ENCODE measurements at places on chromosomes 11 and 22.
A peak's percentile ranks its signal among the peaks of the same experiment; 100 is the strongest.

- DNase-seq, result no peak
Observed at GRCh38 chr11:1059759-1060158, 14.9 kb upstream of the MUC2 start.

DNA sequence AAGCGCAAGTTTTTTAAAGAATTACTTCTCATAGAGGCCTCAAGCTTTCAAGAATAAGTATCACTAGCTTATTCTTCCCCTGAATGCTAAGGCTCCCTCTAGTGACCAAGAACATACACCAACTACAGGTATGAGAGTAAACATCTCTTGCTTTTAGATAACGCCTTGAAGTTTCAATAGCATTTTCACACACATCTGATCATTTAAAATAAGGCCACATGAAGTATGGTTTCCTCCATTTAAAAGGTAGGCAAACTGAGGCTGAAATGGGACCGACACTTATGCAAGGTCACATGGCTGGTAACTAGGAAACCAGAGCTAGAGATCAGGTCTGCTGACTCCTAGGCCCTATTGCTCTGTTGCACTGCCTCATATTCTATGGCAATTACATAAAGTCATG lies 66.5 kb downstream of the CCDC34 start:
- peak; percentile 69 for DNase-seq

GRCh38 chr22:36134182-36134581 lies 26.4 kb downstream of the APOL3 start:
- no peak for DNase-seq

DNA sequence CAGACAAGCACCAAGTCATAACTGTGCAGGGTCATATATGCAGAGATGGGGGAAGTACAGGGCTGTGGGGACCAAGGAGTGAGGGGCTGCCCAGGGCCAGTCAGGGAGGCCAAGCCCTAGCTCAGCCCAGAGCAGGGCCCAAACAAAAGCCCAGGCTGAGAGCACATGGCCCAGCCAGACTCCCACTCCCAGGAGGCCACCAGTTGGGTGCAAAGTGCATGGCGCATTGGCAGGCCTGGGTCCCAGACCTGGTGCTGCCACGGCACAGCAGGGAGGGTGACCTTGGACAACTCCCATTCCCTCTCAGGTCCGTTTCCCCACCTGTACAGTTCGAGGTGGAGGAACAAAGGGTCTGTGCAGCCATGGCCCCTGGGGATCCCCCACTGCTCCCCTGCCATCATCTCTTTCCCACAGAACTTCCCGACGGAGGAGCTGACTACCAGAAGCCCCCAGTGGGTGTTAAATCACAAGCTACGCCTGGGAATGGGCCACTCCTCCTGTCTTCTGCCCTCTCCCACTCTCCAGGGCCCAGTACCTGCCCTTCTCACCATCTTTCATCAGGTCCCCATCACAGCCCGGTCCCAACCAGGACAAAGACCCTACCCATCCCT lies 608 bp downstream of the NIPSNAP1 start:
- no peak for DNase-seq

DNA sequence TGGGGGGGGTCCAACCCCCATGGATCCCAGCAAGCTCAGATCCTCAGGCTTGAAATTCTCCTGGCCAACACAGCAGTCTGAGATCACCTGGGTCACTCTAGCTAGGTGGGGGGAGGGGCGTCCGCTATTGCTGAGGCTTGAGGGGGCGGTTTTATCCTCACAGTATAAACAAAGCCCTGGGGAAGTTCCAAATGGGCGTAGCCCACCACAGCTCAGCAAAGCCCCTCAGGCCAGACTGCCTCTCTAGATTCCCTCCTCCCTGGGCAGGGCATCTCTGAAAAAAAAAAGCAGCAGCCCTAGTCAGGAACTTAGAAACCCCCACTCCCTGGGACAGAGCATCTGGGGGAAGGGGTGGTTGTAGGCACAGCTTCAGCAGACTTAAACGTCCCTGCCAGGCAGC lies 16.7 kb downstream of the TRPC6 start:
- DNase-seq, result no peak

- peak; percentile 53 for DNase-seq
Observed at GRCh38 chr11:45930031-45930794, 7.8 kb downstream of the LARGE2 start.

GRCh38 chr11:81840380-81840779 lies 893.3 kb downstream of the FAM181B start:
- no peak for DNase-seq

DNA sequence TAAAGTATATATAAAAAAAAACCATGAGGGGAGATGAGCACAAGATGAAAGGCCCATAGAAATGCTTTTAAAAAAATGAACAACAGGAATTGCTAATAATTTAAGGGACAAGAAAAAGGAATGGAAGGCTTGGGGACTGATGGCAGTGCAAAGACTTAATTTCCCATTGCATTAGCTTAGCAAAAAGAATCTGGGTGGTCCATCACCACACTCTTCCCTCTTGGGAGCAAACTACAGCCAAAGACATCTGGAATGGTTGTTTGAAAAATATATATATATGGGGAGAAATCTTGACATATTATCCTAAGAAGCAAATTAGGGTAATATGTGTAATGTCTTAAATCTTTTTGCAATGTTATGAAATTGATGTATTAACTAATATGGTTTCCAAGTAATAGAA lies 727.1 kb downstream of the METTL15 start:
- no peak for DNase-seq

- DNase-seq, result no peak
Observed at GRCh38 chr11:111642542-111642941, 40.3 kb downstream of the SIK2 start.

DNA sequence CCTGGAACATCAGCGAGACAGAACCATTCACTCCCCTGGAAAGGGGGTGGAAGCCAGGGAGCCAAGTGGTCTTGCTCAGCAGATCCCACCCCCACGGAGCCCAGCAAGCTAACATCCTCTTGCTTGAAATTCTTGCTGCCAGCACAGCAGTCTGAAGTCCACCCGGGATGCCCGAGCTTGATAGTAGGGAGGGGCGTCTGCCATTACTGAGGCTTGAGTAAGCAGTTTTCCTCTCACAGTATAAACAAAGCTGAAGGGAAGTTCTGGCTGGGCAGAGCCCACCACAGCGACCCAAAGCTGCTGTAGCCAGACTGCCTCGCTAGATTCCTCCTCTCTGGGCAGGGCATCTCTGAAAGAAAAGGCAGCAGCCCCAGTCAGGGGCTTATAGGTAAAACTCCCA lies 764.8 kb upstream of the LUZP2 start:
- no peak for DNase-seq

GRCh38 chr11:28759311-28759710 lies 651.1 kb downstream of the METTL15 start:
- DNase-seq, result peak; percentile 85

GRCh38 chr11:61905067-61905696 lies 12.2 kb downstream of the RAB3IL1 start:
- no peak for DNase-seq

DNA sequence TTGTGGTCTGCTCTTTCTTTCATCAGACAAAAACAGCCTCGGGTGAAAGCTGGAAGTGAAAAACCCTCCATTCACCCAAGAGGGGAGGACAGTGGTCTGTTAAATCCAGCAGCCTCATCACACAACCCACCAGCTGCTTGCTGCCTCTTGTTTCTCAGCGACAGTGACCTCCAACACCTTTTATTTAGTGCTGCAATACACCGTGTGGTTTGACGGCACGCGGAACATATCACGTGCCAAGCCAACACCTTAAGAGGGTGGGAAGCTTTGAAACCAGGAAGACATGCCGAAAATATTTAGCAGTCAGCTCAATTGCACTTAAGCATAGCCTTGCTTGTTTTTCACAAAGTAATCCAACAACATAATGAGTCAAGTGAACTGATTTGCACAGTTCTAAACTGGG lies 39.8 kb upstream of the POGLUT3 start:
- DNase-seq, result peak; percentile 83

GRCh38 chr22:22450343-22450839 lies 58.2 kb downstream of the ZNF280B start:
- DNase-seq, result no peak

DNA sequence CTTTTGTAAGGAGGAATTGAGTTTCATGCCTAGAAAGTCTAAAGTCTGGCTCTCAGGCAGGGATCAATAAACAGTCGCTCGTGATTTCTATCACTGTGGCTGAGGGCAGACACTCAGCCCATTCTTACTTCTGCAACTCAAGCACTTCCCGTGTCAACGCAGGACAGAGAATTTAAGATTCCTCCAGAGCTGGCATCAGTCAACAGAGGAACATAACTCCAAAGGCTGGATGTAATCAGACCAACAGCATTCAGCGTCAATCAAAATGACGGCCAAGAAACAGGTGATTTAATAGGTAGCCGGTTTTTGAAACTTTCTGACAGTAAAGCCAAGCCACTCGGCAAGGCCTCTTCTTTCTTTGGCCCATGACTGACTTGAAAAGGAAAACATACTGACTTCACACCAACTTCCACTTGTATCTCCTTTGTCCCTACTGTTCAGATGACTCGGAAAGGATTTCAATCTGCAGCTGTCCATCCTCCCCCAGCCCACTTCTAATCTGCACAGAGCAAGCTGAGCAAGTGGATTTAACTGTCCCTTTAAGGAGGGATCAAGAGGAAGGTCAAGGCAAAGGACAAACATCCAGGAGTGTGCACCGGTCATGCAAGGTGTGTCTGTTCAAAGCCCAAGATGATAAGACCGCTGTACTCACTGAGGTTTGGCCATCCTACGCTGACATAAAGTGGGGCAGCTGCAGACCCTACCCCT lies 9.5 kb downstream of the VPS37C start:
- no peak for DNase-seq

- no peak for DNase-seq
Observed at GRCh38 chr11:94806419-94806818, 38.3 kb downstream of the AMOTL1 start.

GRCh38 chr22:43377896-43378704 lies 33.7 kb upstream of the MPPED1 start:
- no peak for DNase-seq

GRCh38 chr11:58647866-58648265 lies 25.4 kb downstream of the CNTF start:
- DNase-seq, result no peak
